Dermis lymphatic vessel endothelial cell (primary cell): ENCODE measurements at places on chromosomes 1 and 21. TPM values are rescaled to one million over a fixed set of nuclear protein-coding genes. Genes with fewer than 3 reads are reported as not detected.

The PDZK1 gene
- under 0.01 TPM in 1 of 2 replicates, not detected in the other for total RNA-seq

The KIAA0040 gene
- total RNA-seq, result 11.6 and 14.1 TPM in 2 replicates

The WDR77 gene
- 27.3 and 31.2 TPM in 2 replicates for total RNA-seq

The SERINC2 gene
- total RNA-seq, result 6.2 and 6.5 TPM in 2 replicates

The SMIM1 gene
- total RNA-seq, result 0.17 and 0.43 TPM in 2 replicates

The RPL5 gene
- 1,322 and 1,707 TPM in 2 replicates for total RNA-seq

The GPR37L1 gene
- not detected in 2 replicates for total RNA-seq

The FAM72D gene
- total RNA-seq, result 0.60 and 0.65 TPM in 2 replicates

The S100B gene
- total RNA-seq, result 0.22 TPM in 1 of 2 replicates, not detected in the other

The PPIAL4G gene
- total RNA-seq, result not detected in 2 replicates

The SLC50A1 gene
- 56.8 and 66.1 TPM in 2 replicates for total RNA-seq

The MYCL gene
- 0.22 and 0.26 TPM in 2 replicates for total RNA-seq

The SRGAP2 gene
- 59.2 and 85.1 TPM in 2 replicates for total RNA-seq

The SLX9 gene
- total RNA-seq, result 14.5 and 18.2 TPM in 2 replicates

The SAMD11 gene
- total RNA-seq, result 0.17 and 0.22 TPM in 2 replicates

The DRAXIN gene
- 0.11 and 0.34 TPM in 2 replicates for total RNA-seq

The ASPM gene
- 5.4 and 6.7 TPM in 2 replicates for total RNA-seq

The OR2M3 gene
- not detected in 2 replicates for total RNA-seq

The KLHDC8A gene
- not detected in 2 replicates for total RNA-seq

The FABP3 gene
- total RNA-seq, result 0.43 TPM in 1 of 2 replicates, not detected in the other

The OR2T29 gene
- not detected in 2 replicates for total RNA-seq

The GJA4 gene
- total RNA-seq, result 19.8 and 207 TPM in 2 replicates

The TMPRSS2 gene
- total RNA-seq, result not detected in 2 replicates

The OR2L3 gene
- total RNA-seq, result not detected in 2 replicates

The C1orf210 gene
- not detected in 2 replicates for total RNA-seq

The HES4 gene
- total RNA-seq, result 23.6 and 33.8 TPM in 2 replicates

The SH3BP5L gene
- total RNA-seq, result 19.4 and 19.6 TPM in 2 replicates

The UBL4B gene
- total RNA-seq, result not detected in 2 replicates

The CREB3L4 gene
- 6.6 and 7.0 TPM in 2 replicates for total RNA-seq

The S100A8 gene
- not detected in 2 replicates for total RNA-seq

The LTN1 gene
- total RNA-seq, result 19.8 and 25.0 TPM in 2 replicates

The ILDR2 gene
- total RNA-seq, result under 0.01 TPM in 1 of 2 replicates, not detected in the other

The LEPR gene
- 28.2 and 92.5 TPM in 2 replicates for total RNA-seq

The SPRR2D gene
- total RNA-seq, result not detected in 2 replicates

The RGS18 gene
- total RNA-seq, result not detected in 2 replicates

The SELE gene
- 1.5 and 5.3 TPM in 2 replicates for total RNA-seq

The PIK3R3 gene
- total RNA-seq, result 22.8 and 33.5 TPM in 2 replicates

The ZNF648 gene
- not detected in 2 replicates for total RNA-seq

The GNAT2 gene
- total RNA-seq, result 0.11 and 0.17 TPM in 2 replicates

The FNDC5 gene
- under 0.01 and 0.17 TPM in 2 replicates for total RNA-seq

The TMCC2 gene
- 0.33 and 0.43 TPM in 2 replicates for total RNA-seq

The U2AF1 gene
- total RNA-seq, result 20.8 and 26.2 TPM in 2 replicates

The SLFNL1 gene
- total RNA-seq, result 0.17 and 0.22 TPM in 2 replicates

The HSPA6 gene
- total RNA-seq, result 0.22 and 0.60 TPM in 2 replicates

The LMX1A gene
- not detected in 2 replicates for total RNA-seq

The NOL9 gene
- total RNA-seq, result 14.5 and 20.6 TPM in 2 replicates
